ENCODE measurements at places on chromosomes 16 and 17.

GRCh38 chr16:78704416-78704815 is 605.0 kb downstream of the WWOX start:
- DNase-seq: no peak

DNA sequence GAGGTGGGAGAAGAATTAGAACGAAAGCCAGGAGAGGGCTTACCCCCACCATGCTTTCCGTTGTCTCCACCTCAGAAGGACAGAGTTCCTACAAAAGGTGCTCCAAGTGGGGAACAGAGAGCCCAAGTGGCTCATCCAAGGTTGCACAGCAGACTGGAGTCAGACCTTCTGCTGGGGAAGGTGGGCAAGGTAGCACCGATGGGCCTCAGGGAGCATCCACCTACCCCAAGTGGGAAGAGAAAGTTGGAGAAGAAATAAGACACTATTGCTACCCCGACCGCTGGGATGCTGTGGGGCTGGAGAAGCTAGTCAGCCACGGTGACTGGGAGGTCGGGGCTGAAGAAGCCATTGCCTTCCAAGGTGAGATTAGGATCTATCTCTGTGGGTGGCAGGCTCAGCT is 21.5 kb downstream of the UNC119 start:
- no peak for DNase-seq

GRCh38 chr16:84367750-84368307 is 509 bp upstream of the ATP2C2 start:
- DNase-seq: no peak

GRCh38 chr17:39952680-39953470 is 9.9 kb upstream of the GSDMA start:
- DNase-seq: peak; percentile 94

DNA sequence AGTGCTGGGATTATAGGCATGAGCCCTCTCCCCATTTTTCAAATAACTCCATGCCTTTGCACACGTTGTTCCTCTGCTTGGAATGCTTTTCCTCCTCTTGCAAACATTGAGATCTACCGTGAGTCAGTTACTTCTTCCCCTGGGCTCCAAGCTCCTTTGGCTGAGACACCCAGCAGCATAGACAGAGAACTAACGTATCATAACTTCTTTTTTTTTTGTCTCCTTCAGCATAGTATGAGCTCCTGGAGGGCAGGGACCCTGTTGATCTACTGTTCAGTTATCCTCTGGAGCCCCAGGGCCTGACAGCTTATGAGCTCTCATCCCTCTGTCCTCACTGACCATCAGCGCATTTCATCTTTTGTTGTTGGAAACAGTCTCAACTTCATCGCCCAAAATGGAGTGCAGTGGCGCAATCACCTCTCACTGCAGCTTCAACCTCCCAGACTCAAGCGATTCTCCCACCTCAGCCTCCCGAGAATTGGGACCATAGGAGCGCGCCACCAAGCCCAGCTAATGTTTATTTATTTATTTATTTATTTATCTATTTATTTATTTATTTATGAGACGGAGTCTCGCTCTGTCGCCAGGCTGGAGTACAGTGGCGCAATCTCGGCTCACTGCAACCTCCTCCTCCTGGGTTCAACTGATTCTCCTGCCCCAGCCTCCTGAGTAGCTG is 2.2 kb downstream of the SPAG7 start:
- no peak for DNase-seq

GRCh38 chr17:41734139-41734948 is at the start of gene HAP1:
TSS of gene HAP1 (minus strand) at chr17:41734643. CDS start at chr17:41734634, 9 bp downstream.
- peak; percentile 24 for DNase-seq
